GM23338 (cell line): ENCODE measurements at places on chromosomes 1 and 21. TPM values are rescaled to one million over a fixed set of nuclear protein-coding genes. Genes with fewer than 3 reads are reported as not detected.

The NPHS2 gene
- not detected in 2 replicates for total RNA-seq

The LRRC3 gene
- total RNA-seq, result 4.4 and 6.8 TPM in 2 replicates

The CACNA1S gene
- total RNA-seq, result 0.03 and 0.04 TPM in 2 replicates

The TRIM45 gene
- total RNA-seq, result 11.6 and 15.0 TPM in 2 replicates
